ENCODE measurements at places on chromosomes 16 and 17. TPM values are rescaled to one million over a fixed set of nuclear protein-coding genes. Genes with fewer than 3 reads are reported as not detected.

DNA sequence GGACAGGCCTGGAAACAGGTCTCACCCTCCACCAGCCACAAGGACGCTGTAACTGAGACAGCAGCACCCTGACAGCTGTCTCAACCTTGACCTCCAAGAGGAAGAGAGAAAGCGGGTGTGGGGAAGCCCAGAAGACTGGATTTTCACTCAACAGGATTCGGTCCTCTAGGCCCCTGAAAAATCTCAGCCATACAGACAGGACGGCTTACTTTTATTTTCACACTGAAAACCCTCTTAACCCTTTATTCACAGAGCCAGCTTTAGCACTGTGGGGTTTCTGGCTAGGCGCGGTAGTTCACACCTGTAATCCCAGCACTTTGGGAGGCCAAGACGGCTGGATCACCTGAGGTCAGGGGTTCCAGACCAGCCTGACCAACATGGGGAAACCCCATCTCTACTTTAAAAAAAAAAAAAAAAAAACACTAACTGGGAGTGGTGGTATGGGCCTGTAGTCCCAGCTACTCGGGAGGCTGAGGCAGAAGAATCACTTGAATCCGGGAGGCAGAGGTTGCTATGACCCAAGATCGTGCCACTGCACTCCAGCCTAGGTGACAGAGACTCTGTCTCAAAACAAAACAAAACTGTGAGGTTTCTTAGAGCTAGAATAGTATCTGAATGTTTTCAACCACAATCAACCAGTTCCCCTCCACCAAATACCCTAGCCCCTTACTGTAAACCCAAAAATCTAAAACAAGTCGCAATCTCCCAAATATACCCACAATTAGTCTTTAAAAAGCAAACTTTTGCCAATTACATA lies 5.3 kb downstream of the ANKRD11 start:
- no peak overlapping the region for H3K27ac ChIP-seq
- no peak for DNase-seq
- peaks cover 28% of the 10 kb centered on the region for H3K4me1 ChIP-seq
- no peak overlapping the region for H3K4me3 ChIP-seq
- H3K27me3 ChIP-seq = no peaks in the 10 kb centered on the region

- no peak overlapping the region for H3K4me3 ChIP-seq
- H3K27ac ChIP-seq = no peak overlapping the region
- peaks cover 24% of the 10 kb centered on the region for H3K4me1 ChIP-seq
- DNase-seq = no peak
- no peaks in the 10 kb centered on the region for H3K36me3 ChIP-seq
These were observed 75.2 kb downstream of the CCDC182 start for GRCh38 chr17:57669671-57670529.

DNA sequence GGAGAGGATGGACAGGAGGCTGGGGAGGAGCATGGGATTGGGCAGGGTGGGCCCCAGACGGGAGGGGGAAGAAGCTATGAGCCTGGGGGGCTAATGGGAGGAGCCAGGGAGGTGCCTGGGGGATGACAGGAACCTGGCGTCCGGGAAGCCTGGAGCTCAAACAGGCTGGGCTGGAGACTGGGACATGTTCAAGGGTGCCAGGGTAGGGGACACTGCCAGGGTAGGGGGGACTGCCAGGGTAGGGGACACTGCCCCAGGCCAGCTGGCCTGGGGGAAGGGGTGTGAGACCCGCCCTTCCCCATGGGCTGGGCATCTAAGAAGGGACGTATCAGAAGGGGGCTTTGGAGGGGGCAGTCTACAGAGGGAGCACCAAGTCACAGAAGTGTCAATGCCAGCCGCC lies 7.0 kb upstream of the FAM83G start:
- no peak overlapping the region for H3K27ac ChIP-seq

GRCh38 chr16:59330019-59330670 lies 596.0 kb upstream of the GOT2 start:
- H3K27me3 ChIP-seq = no peaks in the 10 kb centered on the region
- no peaks in the 10 kb centered on the region for H3K36me3 ChIP-seq
- DNase-seq = no peak
- no peak overlapping the region for H3K27ac ChIP-seq
- H3K4me3 ChIP-seq = no peak overlapping the region

DNA sequence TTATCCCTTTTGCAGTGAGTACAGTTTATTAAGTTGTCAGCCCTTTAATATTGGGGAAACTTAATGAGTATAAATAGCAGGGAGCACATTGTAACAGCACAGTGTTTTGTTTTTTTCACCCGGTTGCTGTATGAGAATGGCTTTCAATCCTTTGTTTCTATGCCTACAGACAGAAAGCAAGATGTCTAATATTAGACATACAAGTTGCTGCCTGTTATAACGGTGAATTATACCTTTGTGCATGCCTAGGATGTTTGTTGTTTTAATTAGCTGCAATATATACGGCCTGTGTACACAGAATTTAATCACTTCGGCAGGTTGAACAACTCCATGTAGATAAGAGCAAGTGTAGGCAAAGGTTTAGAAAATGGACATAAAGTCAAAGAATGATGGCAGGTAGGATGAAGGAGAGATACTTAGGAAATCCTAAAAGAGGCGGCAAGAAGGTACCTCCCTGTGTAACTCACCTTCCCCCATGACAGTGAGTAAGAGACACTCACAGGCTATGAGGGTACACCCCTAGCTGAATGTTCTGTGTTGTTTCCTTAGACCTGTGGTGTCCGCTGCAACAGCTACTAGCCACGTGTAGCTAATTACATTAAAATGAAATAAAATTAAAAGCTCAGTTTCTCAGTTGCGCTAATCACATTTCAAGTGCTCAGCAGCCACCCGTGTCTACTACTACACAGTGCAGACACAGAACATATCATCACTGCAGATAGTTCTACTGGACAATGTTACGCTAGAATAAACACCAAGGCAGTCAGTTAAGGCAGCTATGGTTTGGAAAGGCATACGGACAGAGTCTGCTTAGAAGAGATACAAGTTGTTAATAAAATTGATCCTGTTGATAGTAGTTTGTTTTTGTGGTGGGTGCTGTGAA lies 10.9 kb downstream of the SLC7A6OS start:
- H3K27me3 ChIP-seq = no peaks in the 10 kb centered on the region
- H3K36me3 ChIP-seq = peaks cover 98% of the 10 kb centered on the region
- no peak overlapping the region for H3K27ac ChIP-seq
- no peak overlapping the region for H3K4me3 ChIP-seq
- H3K4me1 ChIP-seq = 0 out of 2 replicates have a peak, but pooled peaks cover 3% of the 10 kb centered on the region
- DNase-seq = no peak

DNA sequence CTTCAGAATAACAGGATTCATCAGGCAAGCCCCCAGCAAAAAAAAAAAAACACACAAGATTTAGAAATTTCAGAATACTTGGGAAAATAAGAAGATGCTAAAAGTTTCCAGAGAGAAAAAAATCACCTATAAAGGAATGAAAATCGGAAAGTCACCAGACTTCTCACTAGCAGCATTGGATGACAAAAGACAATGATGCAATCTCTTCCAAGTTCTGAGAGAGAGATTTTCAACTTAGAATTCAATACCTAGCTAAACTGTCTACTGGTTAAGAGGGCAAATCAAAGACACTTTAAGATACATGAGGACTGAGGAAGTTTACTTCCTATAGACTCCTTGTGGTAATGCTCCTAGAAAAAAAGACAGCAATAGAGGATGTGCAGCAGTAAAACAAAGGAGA lies 23.9 kb upstream of the TNS4 start:
- no peaks in the 10 kb centered on the region for H3K36me3 ChIP-seq
- H3K4me3 ChIP-seq = no peak overlapping the region
- H3K27ac ChIP-seq = no peak overlapping the region
- H3K4me1 ChIP-seq = peaks cover 18% of the 10 kb centered on the region
- H3K27me3 ChIP-seq = no peaks in the 10 kb centered on the region

DNA sequence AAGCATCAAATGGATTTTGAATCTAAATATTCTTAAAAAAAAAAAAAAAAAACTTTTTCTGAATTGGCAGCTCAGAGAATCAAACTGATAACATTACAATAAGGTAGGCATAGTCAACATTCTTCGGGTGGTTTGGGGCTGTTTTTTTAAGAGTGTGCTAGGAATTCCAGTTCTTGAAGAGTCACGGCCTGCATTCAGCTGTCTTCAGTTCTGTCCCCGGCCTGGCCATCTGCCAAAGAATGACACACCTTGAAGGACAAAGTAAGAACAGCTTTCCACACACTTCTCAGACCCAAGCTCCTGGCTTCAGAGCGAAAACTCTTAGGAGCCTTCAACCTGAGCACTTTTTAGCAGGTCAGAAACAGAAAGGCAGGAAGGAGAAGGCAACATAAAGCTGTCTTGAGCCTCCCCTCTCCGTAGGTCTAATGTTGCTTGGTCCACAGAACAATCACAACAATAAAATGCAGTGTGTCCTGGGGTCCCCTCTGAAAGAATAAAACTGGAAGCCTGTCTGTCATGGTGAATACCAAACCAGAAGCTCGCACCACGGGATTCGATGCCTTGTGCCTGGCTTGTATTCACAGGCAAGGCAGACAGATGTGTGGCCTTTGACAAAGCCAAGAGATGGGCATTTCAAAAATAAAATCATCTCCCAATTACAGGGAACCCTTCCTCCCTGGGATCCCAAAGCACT lies 524.4 kb upstream of the ZFHX3 start:
- no peak for DNase-seq
- H3K27ac ChIP-seq = no peak overlapping the region
- H3K36me3 ChIP-seq = no peaks in the 10 kb centered on the region
- H3K4me3 ChIP-seq = no peak overlapping the region
- no peaks in the 10 kb centered on the region for H3K4me1 ChIP-seq

- H3K4me3 ChIP-seq = no peak overlapping the region
- no peaks in the 10 kb centered on the region for H3K27me3 ChIP-seq
- H3K4me1 ChIP-seq = no peaks in the 10 kb centered on the region
- no peak overlapping the region for H3K27ac ChIP-seq
These were observed 45.8 kb downstream of the TNFRSF13B start for GRCh38 chr17:16926061-16926511.

- H3K4me1 ChIP-seq = peaks cover 16% of the 10 kb centered on the region
- no peak overlapping the region for H3K4me3 ChIP-seq
- peak overlapping the region; percentile 32 for H3K27ac ChIP-seq
- H3K36me3 ChIP-seq = no peaks in the 10 kb centered on the region
- H3K27me3 ChIP-seq = no peaks in the 10 kb centered on the region
These were observed 183.1 kb upstream of the COX10 start for GRCh38 chr17:13885953-13886889.

GRCh38 chr17:76368545-76368944 lies 14.8 kb upstream of the PRPSAP1 start:
- H3K4me1 ChIP-seq = peaks cover 71% of the 10 kb centered on the region
- H3K36me3 ChIP-seq = peaks cover 7% of the 10 kb centered on the region
- DNase-seq = peak; percentile 93
- H3K27ac ChIP-seq = peak overlapping the region; percentile 93
- peak overlapping the region; percentile 19 for H3K4me3 ChIP-seq

The SLC35G6 gene
- not detected for total RNA-seq

- H3K27ac ChIP-seq = no peak overlapping the region
- DNase-seq = no peak
- no peak overlapping the region for H3K4me3 ChIP-seq
These were observed 48.3 kb downstream of the NT5M start for GRCh38 chr17:17351356-17351891.

- peak overlapping the region; percentile 53 for H3K27ac ChIP-seq
- H3K4me1 ChIP-seq = peaks cover 49% of the 10 kb centered on the region
- DNase-seq = peak; percentile 76
- H3K27me3 ChIP-seq = no peaks in the 10 kb centered on the region
- H3K4me3 ChIP-seq = no peak overlapping the region
- H3K36me3 ChIP-seq = 0 out of 2 replicates have a peak, but pooled peaks cover 4% of the 10 kb centered on the region
These were observed 201.0 kb upstream of the NLRP1 start for GRCh38 chr17:5785338-5785737.

- H3K4me3 ChIP-seq = peak within 1 kb of the TSS; percentile 66
- H3K36me3 ChIP-seq = peaks cover 46% of the 10 kb centered on the region
- H3K27me3 ChIP-seq = no peaks in the 10 kb centered on the region
- H3K4me1 ChIP-seq = peaks cover 31% of the 10 kb centered on the region
- H3K27ac ChIP-seq = peak within 1 kb of the TSS; percentile 36
- DNase-seq = peak; percentile 95
These were observed at the start of gene NKIRAS2 for GRCh38 chr17:42019509-42020404. Gene NKIRAS2 (plus strand): TSS chr17:42020090. CDS start chr17:42021578, 1,488 bp downstream.

DNA sequence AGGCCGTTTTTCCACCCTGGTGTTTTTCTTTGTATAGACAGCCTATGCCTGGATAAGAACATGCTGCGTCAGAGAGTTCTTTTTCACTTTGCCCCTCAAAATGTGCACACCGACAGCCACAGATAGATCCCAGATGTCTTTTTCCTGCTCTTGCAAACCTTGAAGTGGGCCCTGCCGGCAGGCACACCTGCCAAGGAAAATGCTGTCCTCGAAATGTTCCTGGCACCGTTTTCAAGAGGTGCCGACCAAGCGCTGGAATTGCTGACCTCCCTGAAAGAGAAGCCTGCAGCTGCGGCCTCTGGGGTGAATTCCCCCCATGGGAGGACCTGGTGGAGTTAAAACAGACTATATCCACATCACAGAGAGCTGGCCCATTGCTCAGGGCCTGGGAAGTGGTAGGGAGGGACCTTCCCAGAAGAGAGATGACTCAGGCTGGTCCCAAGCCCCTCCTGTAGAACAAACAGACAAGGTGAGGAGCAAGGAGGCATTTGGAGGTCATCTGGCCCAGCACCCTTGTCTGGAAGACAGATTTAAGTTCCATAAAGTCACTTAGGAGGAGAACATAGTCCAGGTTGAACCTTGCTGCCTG lies 668.1 kb downstream of the MAF start:
- no peaks in the 10 kb centered on the region for H3K36me3 ChIP-seq
- H3K4me3 ChIP-seq = no peak overlapping the region

DNA sequence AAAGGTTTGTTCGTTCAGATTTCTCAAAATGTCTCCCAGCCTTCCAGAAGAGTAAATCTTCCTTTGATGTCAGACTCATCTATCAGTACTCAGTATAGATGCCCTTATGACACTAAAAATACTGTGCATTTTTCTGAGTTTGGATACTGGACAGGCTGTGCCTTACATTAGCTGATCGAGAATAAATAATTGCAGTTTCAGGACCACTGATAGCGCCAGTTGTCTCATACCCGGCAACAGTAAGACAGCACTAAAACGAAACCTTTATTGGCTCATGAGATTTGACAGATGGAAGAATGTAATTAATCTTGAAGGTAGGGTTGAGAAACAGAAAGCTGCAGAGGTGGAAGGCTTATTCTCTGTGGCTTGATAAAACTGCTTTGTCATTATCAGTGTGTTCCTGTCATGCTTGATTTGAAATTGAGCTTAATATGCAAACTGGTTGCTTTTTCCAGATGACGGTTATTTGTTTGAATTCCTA lies 1.2 kb downstream of the ATP6V0A1 start:
- no peak overlapping the region for H3K27ac ChIP-seq
- DNase-seq = peak; percentile 53
- H3K27me3 ChIP-seq = no peaks in the 10 kb centered on the region

GRCh38 chr17:7555320-7555948 lies 3.1 kb upstream of the TNFSF13 start:
- H3K4me3 ChIP-seq = no peak overlapping the region
- H3K36me3 ChIP-seq = no peaks in the 10 kb centered on the region
- H3K4me1 ChIP-seq = peaks cover 2% of the 10 kb centered on the region
- no peaks in the 10 kb centered on the region for H3K27me3 ChIP-seq
- no peak overlapping the region for H3K27ac ChIP-seq

- H3K4me3 ChIP-seq = no peak overlapping the region
- no peak overlapping the region for H3K27ac ChIP-seq
These were observed 22.3 kb upstream of the PLLP start for GRCh38 chr16:57306676-57307341.

The CA7 gene
- total RNA-seq = not detected

GRCh38 chr16:27841911-27842310 lies 221.6 kb downstream of the GSG1L start:
- H3K4me1 ChIP-seq = no peaks in the 10 kb centered on the region
- no peak overlapping the region for H3K27ac ChIP-seq
- DNase-seq = no peak
- H3K36me3 ChIP-seq = no peaks in the 10 kb centered on the region
- peaks cover 6% of the 10 kb centered on the region for H3K27me3 ChIP-seq
- H3K4me3 ChIP-seq = no peak overlapping the region

GRCh38 chr16:79509211-79509631 lies 91.3 kb downstream of the MAF start:
- no peak for DNase-seq
- no peaks in the 10 kb centered on the region for H3K4me1 ChIP-seq
- H3K27me3 ChIP-seq = no peaks in the 10 kb centered on the region
- H3K27ac ChIP-seq = no peak overlapping the region

Data from SJSA1 (cell line).